ENCODE measurements at places on chromosomes 2 and 18.

- no peak for DNase-seq
These were observed 26.0 kb downstream of the ATOH8 start for GRCh38 chr2:85779641-85780315.

GRCh38 chr18:37381554-37381953, 184.0 kb downstream of the CELF4 start:
- DNase-seq: no peak

DNA sequence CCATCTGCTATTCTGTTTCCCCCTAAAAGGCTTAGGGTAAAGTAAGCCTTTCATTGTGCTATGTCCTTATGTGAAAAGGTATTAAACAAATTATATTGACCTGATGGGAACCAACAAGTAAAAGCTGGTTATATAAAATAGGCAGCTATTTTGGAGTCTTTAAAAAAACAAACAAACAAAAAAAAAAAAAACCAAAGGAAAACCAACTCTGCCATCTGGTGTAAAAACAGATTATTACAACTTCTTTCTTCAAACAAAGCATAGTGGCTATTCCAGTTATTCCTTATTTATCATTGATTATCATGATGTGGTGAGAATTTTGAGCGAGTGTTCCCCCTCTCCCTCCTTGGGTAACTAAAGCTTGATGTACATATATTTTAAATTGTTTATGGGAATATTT, 122.3 kb upstream of the FHL2 start:
- no peak for DNase-seq

GRCh38 chr18:10061566-10062140, 147.8 kb downstream of the VAPA start:
- no peak for DNase-seq

DNA sequence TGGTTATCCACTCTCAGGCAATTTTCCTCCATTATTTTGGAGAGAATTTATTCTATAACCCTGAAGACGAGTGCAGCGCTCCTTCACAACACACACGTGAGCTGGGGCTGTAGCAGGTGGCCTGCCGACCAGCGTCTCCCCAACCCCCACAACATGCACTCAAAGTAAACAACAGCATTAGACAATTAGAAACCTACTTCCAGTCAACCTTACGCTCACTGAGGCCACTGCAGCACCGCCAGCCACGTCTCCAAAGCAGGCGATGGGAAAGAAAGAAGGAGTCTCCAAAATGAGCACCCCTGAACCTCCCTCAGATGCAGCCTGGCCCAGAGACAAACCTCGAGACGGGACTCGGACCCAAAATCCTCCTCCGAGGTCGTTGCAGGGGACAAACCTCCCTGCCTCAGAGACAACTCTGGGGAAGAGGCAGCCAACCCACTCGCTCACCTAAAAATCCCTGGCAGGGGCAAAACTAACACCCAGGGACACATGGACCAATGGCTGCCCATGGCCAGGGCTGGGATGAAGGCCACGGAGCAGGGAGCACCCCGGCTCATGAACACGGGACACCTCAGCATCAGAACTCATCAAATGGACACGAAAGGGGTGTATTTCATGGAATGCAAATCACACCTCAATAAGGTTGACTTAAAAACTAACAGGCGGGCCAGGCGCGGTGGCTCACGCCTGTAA, 2.6 kb downstream of the SLC66A2 start:
- DNase-seq: no peak

DNA sequence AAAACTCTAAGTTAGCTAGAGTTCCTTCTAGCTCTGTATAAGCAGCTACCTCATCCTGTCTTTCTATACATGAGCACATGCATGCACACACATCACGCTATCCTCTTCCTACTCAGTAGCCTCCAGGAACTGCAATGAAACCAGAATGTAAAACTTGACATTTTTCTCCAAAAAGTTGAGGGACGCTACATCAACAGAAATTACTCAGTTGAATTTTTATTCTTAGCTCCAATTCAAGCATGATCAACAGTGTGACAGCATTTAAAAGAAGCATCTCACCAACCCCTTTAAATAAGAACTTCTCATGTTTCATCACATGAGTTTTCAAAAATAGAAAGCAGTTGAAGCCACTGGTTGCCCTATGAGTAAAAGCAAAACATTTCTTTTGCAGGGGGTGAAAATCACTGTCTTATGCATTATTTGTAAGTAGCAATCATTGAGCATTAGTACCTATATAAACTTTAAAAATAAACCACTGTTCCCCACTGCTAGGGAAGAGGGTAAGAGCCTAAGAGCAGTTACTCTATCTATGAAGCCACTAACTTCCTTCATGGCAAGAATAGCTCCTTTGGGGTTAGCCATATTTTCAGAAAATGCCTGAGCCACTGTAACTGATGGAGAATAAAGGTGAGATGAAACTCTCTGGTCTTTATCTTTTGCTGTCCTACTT, 77.9 kb upstream of the ARL5A start:
- DNase-seq: no peak

GRCh38 chr2:149629026-149629425, 41.5 kb upstream of the MMADHC start:
- DNase-seq: no peak

All from activated CD4-positive, alpha-beta T cell treated with anti-CD3 and anti-CD28 coated beads, Interleukin-2, amount 50 U/mL, for 48 hours (primary cell).